ENCODE measurements at places on chromosomes 7 and 10.

DNA sequence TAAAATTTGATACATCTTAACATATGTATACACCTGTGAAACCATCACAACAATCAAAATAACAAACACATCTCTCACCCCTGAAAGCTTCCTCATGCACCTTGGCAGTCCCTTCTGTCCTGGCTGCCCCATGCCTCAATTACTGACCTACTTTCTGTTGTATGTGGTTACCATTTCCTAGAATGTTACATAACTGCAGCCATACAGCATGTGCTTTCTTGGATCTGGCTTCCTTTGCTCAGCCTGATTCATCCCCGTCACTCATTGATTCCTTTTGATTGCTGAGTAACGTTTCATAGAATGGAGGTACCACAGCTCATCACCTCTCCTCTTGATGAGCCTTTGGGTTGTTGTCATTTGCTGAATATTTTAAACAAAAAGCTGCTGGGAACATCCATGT is 165.3 kb downstream of the CELF2 start:
- no peak for DNase-seq

- no peak for DNase-seq
These were observed 155.9 kb downstream of the CDK14 start for GRCh38 chr7:90752051-90752450.

- no peak for DNase-seq
These were observed 34.0 kb upstream of the DKK1 start for GRCh38 chr10:52280051-52280450.

GRCh38 chr10:120963594-120964220 is 112.5 kb downstream of the WDR11 start:
- no peak for DNase-seq

DNA sequence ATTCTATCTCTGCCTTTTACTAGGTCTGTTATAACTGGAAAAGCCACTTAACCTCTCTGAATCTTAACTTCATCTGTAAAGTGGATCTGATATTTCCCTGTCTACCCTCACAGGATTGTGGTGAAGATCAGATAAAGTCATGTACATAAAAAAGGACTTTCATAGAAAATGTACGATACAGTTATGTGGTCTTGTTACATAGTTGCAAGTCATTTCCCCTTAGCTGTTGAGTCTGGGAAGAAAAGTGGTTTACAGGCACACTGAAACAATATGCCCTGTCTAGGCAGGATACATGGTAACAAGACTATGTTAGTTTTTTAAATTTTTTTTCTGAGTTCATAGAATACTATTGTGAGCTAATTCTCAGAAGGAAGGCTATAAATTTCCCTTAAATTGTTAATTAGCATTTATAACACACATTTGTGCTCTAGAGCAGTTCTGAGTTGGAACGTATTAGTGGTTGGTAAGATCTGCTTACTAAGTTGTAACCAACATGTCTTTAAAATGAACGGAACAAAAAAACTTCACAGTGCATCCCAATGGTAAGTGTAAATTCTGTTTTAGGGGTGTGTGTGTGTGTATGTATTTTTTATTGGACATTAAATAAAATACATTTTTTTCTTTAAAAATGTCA is 7.1 kb upstream of the GSTO1 start:
- DNase-seq = no peak

- no peak for DNase-seq
These were observed 104.3 kb downstream of the CUL2 start for GRCh38 chr10:34985823-34986222.

DNA sequence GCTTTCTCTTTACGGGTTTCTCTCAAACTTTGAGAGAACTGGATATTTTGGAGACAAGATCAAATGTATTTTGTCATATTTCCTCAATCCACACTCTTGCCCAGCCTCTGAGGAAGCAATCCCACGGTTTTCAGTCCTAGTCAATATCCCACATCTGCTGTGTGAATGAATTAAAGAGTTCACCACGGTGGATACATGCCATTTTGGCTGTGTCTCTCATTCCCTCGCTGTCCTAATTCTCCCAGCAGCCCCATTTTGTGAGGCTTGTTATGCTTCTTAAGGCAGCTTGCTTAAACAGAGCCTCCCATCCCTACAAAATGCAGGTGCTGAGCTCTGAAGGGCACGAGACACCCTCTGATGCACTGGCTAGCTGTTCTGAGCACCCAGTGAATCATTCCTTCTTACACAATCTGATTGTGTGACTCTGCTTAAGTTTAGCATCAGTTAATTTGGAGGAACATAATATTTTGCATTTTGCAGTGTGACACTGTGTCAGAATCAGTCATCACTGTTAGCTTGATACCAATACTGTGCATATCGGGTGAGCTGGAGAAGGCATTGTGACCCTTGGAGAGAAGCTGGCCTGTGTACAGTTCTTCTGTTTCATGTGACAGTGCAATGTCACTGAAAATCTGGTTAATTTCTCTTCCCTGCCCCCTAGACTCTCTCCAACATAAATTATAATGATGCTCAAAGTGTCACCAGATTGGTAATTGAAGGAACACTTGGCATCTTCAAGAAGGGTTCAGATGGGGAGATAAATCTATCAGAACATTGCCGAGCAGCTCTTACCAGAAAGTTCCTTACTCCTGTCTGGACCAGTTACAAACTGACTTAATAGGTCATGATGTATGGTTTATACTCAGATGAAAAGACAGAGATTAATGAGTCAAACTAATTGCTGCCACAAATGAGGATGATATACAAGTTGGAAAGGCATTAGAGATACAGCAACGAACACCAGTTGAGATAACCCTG is 103.7 kb upstream of the AOAH start:
- no peak for DNase-seq

DNA sequence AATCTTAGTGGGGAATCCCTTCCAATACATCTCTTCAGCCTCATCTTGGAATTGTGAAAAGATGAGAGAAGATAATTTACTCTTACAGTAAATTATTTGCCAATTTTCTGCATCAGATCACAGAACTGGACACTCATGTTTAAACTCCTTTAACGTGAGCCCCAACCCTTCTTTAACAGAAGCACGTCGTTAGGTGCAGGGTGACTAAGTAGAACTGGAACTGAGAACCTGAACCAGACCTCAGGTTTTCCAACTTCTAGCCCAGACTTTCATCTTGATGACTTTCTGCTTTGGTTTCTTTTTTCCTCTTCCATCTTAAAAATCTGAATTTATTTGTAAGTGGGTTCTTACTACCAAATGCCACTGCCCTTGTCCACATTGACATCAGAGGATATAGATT is 57.2 kb upstream of the LYZL2 start:
- no peak for DNase-seq

Measured in stimulated activated CD8-positive, alpha-beta memory T cell treated with anti-CD3 and anti-CD28 coated beads, Interleukin-2, amount 100 ng/mL, for 1 hour (primary cell).